Neural cell (in vitro differentiated cells): ENCODE measurements at places on chromosomes 5 and 9. TPM values are rescaled to one million over a fixed set of nuclear protein-coding genes. Genes with fewer than 3 reads are reported as not detected.

Gene SLCO6A1
- polyA plus RNA-seq: not detected in 2 replicates

Gene UBAP1
- polyA plus RNA-seq: 33.2 and 35.1 TPM in 2 replicates

Gene IRX1
- 0.34 TPM in 1 of 2 replicates, not detected in the other for polyA plus RNA-seq

Gene IL9
- polyA plus RNA-seq: not detected in 2 replicates

Gene SPATA31A3
- not detected in 2 replicates for polyA plus RNA-seq

Gene TMEM38B
- 24.5 and 30.9 TPM in 2 replicates for polyA plus RNA-seq

Gene SPINK4
- polyA plus RNA-seq: not detected in 2 replicates

Gene STING1
- polyA plus RNA-seq: 0.12 TPM in 1 of 2 replicates, not detected in the other

Gene SPINK7
- polyA plus RNA-seq: not detected in 2 replicates

Gene ARHGEF28
- polyA plus RNA-seq: not detected in 2 replicates

Gene FLT4
- 0.04 and 4.1 TPM in 2 replicates for polyA plus RNA-seq

Gene ANKH
- polyA plus RNA-seq: 9.9 and 13.7 TPM in 2 replicates

Gene RAD23B
- polyA plus RNA-seq: 97.3 and 109 TPM in 2 replicates

Gene OTP
- polyA plus RNA-seq: not detected in 2 replicates

Gene BAAT
- 0.44 and 0.61 TPM in 2 replicates for polyA plus RNA-seq

Gene STK32A
- 22.4 and 23.1 TPM in 2 replicates for polyA plus RNA-seq

Gene PTCH1
- polyA plus RNA-seq: 15.6 and 20.0 TPM in 2 replicates

Gene FOXI1
- not detected in 2 replicates for polyA plus RNA-seq

Gene INSL6
- polyA plus RNA-seq: not detected in 2 replicates

Gene SHLD3
- polyA plus RNA-seq: 20.9 and 26.8 TPM in 2 replicates

Gene SHISAL2B
- polyA plus RNA-seq: not detected in 2 replicates

Gene PCDHGC4
- 4.3 and 6.4 TPM in 2 replicates for polyA plus RNA-seq

Gene C1QTNF3
- 32.0 and 33.1 TPM in 2 replicates for polyA plus RNA-seq

Gene QSOX2
- 20.7 and 25.1 TPM in 2 replicates for polyA plus RNA-seq

Gene FAM78A
- polyA plus RNA-seq: 0.47 and 0.62 TPM in 2 replicates

Gene SPATA31E1
- not detected in 2 replicates for polyA plus RNA-seq

Gene GAS1
- 1.4 and 1.6 TPM in 2 replicates for polyA plus RNA-seq

Gene CTXN3
- polyA plus RNA-seq: 0.83 and 1.0 TPM in 2 replicates

Gene CNTFR
- 19.0 and 20.7 TPM in 2 replicates for polyA plus RNA-seq

Gene ELAVL2
- 80.8 and 106 TPM in 2 replicates for polyA plus RNA-seq

Gene MRPS2
- 20.1 and 23.6 TPM in 2 replicates for polyA plus RNA-seq

Gene FAM153A
- not detected in 2 replicates for polyA plus RNA-seq

Gene PNPLA7
- polyA plus RNA-seq: 0.72 and 0.84 TPM in 2 replicates

Gene NDUFS4
- polyA plus RNA-seq: 229 and 275 TPM in 2 replicates

Gene SHC3
- 20.1 and 22.9 TPM in 2 replicates for polyA plus RNA-seq

Gene ZDHHC11
- 11.4 and 12.6 TPM in 2 replicates for polyA plus RNA-seq

Gene CCNB1
- polyA plus RNA-seq: 13.0 and 20.3 TPM in 2 replicates

Gene TEX48
- polyA plus RNA-seq: not detected in 2 replicates

Gene HEMGN
- not detected in 2 replicates for polyA plus RNA-seq

Gene C5orf58
- not detected in 2 replicates for polyA plus RNA-seq

Gene SV2C
- polyA plus RNA-seq: 0.45 and 0.88 TPM in 2 replicates

Gene DAB2
- polyA plus RNA-seq: 0.63 and 0.72 TPM in 2 replicates

Gene SELENOP
- polyA plus RNA-seq: 1.9 and 5.0 TPM in 2 replicates

Gene RIGI
- 2.5 and 3.0 TPM in 2 replicates for polyA plus RNA-seq

Gene LCN1
- not detected in 2 replicates for polyA plus RNA-seq

Gene SCAI
- 30.0 and 43.2 TPM in 2 replicates for polyA plus RNA-seq

Gene CDC25C
- polyA plus RNA-seq: 0.71 and 1.3 TPM in 2 replicates

Gene ARAP3
- polyA plus RNA-seq: 1.4 and 1.8 TPM in 2 replicates

Gene CAPSL
- polyA plus RNA-seq: 2.3 TPM in 1 of 2 replicates, not detected in the other

Gene TNFSF8
- not detected in 2 replicates for polyA plus RNA-seq

Gene MARCHF6
- polyA plus RNA-seq: 243 and 282 TPM in 2 replicates

Gene STKLD1
- 1.1 and 3.4 TPM in 2 replicates for polyA plus RNA-seq

Gene SLC25A2
- not detected in 2 replicates for polyA plus RNA-seq

Gene HSD17B4
- 197 and 244 TPM in 2 replicates for polyA plus RNA-seq

Gene GLRA1
- not detected in 2 replicates for polyA plus RNA-seq

Gene SLC6A18
- not detected in 2 replicates for polyA plus RNA-seq

Gene PCDH1
- polyA plus RNA-seq: 13.9 and 21.3 TPM in 2 replicates

Gene SPACA9
- polyA plus RNA-seq: 4.6 and 5.2 TPM in 2 replicates

Gene DIMT1
- 15.2 and 20.0 TPM in 2 replicates for polyA plus RNA-seq
